ENCODE measurements at places on chromosomes 13 and 19.

- no peak for DNase-seq
Observed at GRCh38 chr13:57123681-57124080, 17.0 kb upstream of the PRR20A start.

- DNase-seq = no peak
Observed at GRCh38 chr19:48499316-48500090, 12.1 kb downstream of the LMTK3 start.

- DNase-seq = no peak
Observed at GRCh38 chr13:34815526-34815925, 126.5 kb upstream of the NBEA start.

- DNase-seq = no peak
Observed at GRCh38 chr13:65090186-65090585, 2139.9 kb downstream of the PCDH9 start.

DNA sequence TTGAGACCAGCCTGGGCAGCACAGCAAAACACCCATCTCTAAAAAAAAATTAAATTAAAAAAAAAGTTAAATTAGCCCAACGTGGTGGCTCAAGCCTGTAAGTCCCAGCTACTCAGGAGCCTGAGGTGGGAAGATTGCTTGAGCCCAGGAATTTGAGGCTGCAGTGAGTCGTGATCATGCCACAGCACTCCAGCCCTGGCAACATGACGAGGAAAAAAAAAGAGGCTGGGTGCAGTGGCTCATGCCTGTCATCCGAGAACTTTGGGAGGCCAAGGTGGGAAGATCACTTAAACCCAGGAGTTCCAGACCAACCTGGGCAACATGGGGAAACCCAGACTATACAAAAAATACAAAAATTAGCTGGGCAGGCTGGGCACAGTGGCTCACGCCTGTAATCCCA, 2.2 kb upstream of the TMEM161A start:
- DNase-seq = no peak

GRCh38 chr13:49754146-49754545, 38.3 kb downstream of the KPNA3 start:
- DNase-seq = no peak

DNA sequence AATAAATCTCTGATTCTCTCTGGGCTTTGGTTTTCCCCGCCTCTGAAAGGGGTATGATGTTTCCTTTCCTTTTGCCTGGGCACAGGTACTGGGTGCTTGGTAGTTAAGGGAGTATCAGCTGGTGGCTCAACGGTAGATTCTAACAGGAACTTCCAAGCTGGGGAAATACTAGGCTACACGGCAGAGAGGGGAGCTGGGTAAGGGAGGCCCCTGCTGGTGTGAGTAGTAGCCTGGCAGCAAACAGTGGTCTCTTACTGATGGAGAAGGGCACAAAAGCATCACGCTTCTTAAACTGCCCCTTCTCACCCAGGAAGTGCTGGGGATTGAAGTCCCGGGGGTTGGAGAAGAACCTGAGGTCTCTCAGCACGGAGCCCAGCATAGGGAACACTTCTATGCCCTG, 26.9 kb upstream of the CYP2A7 start:
- no peak for DNase-seq

- no peak for DNase-seq
Observed at GRCh38 chr13:49098771-49099512, 121.2 kb upstream of the MLNR start.

DNA sequence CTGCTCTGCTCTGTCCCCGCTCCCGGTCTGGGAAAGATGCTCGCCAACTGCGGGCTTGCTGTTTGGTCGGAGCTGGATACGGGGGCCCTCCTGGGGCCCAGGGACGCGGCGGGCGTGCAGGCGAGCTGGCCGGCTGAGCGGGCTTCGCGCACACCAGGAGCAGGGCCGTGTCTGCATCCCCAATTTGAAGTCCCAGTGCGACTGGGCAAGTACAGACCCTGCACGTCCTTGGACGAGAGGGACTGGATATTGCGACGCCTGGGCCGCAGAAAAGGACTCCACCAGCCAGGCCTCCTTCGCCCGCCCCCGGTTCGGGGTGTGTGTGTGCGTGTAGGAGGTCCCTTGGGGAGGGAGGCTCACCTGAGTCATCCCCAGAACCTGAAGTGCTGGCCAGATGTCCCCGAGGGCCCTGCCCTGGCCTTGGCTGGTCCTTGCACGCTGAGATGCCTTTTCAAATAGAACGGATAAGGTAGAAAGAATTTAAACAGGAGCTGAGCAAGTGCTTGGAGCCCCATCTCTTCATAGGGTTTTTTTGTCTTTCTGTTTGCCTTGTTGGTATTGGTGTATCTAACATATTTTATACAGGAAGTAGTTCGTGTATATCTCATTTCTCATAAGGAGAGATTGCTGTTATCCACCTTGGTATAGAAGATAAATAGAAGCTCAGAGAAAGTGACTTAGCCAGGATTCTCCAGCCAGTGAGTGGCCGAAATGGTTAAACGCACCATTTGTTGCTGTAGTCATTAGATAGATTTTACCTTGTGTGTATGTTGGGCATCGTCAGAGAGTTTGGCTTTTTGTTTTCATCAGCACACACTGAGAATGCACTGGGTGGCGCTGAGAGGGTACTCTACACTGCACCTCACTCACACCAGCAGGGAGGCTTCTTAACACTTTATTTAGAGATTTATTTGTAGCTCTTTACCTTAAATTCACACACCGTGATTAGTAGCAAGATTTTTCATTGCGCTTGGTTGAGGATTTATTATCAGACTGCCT, 1.1 kb downstream of the NAXD start:
- DNase-seq = no peak

DNA sequence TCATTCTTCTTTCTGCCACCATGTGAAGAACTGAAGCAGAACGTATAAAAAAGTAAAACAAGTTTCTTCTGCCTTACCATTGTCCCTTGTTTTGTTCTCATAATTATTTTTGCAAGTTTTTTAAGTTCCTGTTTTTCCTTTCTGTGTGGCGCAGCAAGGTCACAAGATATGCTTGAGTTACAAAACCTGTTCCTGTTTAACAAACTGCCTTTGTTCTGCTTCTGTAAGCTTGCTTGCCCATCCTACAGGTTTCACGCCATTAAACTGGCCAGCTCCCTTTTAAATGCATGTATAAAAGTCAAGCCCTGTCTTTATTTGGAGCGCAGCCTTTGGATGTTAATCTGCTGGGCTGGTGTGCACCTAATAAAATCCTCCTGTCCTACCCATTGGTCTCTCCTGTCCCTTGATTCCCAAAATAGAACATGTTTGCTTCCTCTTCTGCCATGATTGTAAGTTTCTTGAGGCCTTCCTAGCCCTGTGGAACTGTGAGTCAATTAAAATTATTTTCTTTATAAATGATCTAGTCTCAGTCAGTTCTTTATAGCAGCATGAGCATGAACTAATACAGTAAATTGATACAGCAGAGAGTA, 1115.4 kb downstream of the SLITRK1 start:
- DNase-seq = no peak

GRCh38 chr13:113297370-113298042, 467 bp downstream of the LAMP1 start:
- DNase-seq = no peak

Data from KG1 (cell line).